ENCODE measurements at places on chromosomes 12 and 14.
A peak's percentile ranks its signal among the peaks of the same experiment; 100 is the strongest.

- DNase-seq = peak; percentile 1
Observed at GRCh38 chr12:17278946-17279345, 673.0 kb upstream of the LMO3 start.

- no peak for DNase-seq
Observed at GRCh38 chr14:62431496-62431895, 613.8 kb downstream of the KCNH5 start.

- DNase-seq = no peak
Observed at GRCh38 chr12:1310653-1311052, 283.7 kb downstream of the FBXL14 start.

- DNase-seq = no peak
Observed at GRCh38 chr12:109286652-109287051, 22.4 kb downstream of the FOXN4 start.

- DNase-seq = no peak
Observed at GRCh38 chr14:25122211-25122610, 72.3 kb upstream of the STXBP6 start.

DNA sequence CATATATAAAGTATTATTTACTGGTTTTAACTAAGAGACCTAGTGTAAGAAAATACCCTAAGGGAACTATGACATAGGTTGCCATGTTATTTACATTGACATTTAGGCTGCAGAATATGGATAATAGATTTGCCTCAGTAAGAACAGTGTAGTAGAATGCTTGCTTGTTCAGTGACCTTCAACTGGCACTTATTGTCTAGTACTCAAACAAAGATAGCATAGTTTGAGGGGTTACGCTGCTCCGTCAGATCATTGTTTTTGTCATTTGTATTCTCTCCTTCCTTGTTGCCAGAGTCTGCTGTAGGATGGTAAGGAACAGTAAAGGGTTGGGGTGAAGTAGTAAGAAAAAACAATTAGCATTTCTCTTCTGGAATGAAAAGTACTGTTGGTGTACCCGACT is 33.2 kb downstream of the TOGARAM1 start:
- DNase-seq = no peak

DNA sequence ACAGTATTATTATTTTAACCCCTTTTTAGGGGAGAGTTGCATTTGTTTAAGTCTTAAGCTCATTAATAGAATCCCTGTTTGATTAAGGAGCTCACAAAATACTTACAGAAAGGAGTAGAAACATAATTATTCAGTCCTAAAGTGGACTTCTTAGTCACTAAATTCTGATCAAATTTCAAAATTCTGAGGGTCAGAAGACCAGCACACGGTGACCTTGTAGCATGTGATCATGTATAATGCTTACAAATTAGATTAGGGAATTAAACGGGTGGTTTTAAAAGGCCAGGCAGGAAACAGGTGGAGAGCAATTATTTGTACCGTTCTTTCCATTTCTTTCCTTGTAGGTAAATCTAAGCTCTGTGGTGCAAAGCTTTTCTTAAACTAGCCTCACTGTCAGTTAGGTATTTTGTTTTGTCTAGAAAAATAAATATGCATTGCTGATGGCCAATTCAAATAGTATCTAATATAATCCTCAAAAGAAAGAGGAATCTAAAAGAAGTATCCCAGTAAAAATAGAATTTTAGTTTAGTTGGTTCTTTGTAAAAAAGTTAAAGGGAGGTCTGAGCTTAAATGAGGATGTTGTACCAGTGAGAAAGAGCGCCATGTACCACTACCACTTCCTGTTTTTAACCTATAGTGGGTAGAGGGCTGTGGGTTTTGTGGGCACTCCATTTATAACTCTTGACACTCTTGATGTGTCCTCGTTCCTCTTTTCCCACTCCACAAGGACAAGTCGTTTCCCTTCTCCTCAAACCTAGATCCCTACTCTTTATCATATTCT is 51.1 kb downstream of the SLC38A1 start:
- no peak for DNase-seq

DNA sequence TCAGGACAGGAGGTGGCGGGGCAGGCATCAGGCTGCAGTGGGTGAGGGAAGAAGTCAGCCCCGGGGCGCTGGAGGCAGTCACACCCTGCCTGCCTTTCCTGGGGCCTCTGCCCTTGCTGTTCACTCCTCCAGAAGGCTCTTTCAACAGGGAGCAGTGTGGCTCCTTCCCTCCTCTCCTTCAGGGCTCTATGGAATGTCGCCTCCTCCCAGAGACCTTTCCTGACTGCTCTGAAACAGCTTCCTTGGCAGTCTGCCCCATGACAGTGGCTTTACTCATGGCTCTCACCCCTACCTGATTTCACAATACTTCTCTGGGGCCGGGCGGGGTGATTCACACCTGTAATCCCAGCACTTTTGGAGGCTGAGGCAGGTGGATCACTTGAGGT is 7.1 kb downstream of the RHOF start:
- peak; percentile 89 for DNase-seq

- no peak for DNase-seq
Observed at GRCh38 chr14:86055512-86056075, 525.6 kb downstream of the FLRT2 start.

DNA sequence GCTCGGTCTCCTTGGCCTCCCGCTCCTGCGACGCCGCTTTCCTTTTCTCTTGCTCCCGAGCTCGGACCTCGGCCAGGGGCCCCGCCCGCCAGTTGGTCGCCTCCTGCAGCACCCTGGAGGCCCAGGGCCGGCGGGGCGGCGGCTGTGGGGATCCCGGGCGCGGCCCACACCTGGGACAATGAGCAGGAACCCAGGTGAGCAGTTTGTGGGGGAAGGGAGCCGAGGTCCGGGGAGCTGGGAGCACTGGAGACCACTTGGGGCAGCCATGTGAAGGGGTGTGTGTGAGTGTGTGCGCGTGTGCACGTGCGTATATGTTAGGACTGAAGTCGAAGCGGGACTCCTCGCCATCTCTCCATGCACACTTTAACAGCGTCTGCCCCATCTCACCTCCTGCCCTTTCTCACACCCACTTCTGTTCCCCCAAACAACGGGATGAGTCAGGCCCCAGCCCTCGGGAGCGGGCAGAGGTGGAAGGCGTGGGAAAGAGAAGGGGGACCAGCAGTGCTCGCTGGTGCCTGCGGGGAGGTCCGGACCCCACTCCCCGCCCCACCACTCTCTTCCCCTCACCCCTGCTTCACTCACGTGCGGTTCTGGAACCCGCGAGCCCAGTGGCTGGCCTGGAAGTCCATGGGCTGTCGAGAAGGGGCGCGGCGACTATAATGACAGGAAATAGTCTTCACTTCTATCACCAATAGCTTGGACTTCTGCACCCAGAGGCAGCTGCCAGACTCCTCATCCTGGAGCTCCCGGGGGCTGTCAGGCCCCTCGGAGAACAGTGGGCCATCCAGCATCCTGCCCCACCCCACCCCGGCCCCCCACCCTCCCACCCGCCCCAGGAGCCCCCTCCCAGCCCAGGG is 450 bp downstream of the DDN start:
- DNase-seq = no peak

DNA sequence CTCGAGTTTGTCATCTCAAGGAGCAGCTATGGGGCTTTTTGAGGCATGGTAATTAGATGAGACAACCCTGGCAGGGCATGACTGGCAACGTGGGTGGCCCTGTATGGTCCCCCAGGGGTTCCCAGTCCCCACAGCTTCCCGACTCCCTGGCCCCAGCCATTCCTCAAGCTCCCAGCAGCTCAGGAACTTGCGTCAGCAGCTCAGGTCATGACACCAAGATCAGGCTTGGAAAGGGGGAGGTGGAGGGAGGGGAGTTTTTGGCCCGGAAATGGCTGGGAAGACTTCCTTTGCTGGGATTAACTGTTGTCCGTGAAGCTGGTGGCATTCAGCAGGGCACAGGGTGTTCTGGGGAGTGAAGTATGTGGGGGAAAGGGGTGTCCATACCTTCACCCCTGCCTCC is 10.4 kb upstream of the NRIP2 start:
- no peak for DNase-seq

DNA sequence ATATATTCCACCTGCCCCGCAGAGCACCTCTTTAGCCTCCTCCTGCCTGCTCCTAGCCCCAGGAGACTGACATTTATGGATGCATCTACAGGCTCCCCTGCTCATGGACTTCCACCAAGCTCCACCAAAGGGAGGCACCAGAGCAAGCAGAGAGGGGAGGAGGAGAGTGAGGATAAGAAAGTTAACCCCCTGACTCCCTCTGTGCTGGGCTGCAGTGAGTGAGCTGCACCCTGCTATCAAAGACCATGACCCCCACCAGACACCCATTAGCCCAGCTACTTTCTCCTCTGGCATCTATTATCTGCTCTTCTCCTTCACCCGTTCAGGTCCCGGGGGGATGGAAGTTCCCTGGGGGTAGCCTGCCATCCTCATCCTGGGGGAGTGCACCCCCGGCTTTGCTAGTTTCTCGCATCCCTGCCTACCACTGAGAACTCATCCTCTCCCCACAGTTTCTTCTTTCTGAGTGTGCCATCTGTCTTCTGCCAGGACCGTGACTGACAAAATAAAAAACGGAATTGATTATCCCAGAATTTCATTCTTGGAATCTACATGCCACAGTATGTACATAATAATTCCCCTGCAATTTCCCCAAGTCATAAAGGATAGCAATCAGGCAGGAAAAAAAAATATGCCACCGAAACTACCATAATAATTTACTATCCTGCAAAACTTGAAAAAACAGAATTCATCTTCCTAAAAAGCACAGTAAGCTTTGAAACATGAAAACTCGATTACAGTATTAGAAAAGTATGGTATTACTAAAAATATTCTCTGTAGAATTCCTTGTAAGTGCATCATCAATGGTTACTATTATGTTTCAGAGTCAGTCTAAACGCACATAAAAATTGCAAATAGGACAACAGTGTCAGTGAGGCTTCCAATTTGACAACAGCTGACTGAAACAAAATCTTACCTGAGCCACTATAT is 45.2 kb downstream of the FOXN3 start:
- no peak for DNase-seq

GRCh38 chr14:75871181-75871880 is 110.5 kb downstream of the TGFB3 start:
- DNase-seq = no peak

GRCh38 chr12:52848661-52849255 is at the start of gene KRT78:
TSS of gene KRT78 (minus strand) at chr12:52848994. CDS start at chr12:52848930, 64 bp downstream.
- DNase-seq = no peak

GRCh38 chr14:32494609-32495434 is 165.7 kb downstream of the AKAP6 start:
- DNase-seq = no peak

DNA sequence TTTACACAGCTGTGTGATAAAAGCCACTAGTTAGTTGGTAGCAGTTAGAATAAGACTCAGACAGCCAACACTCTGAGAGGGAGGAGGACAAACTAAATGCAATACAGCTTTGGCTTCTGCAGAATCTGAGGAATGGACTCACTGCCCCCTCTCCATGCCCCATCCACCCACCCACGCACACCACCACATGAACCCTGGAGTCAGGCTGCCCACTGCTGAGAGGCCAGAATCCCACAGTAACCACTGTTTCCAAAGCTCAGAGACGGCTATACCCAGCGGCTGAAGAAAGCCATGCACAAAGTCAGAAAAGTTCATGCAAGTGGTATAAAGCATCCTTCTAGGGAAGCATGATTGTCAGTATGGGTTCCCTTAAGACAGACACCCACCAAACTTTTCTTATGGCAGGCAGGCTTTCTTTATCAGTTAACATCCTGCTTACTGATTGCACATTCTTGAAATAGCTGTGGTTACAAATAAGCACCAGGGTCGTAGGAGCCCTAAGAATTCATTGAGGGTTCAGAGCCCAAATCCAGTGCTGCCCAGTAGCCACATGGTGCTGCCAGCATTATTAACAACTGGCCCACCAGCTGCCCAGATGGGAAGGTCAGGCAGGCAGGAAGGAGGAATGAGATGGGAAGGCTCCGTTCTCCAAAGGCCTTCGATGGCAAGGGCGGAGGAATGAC is 61.5 kb downstream of the NT5DC3 start:
- no peak for DNase-seq

DNA sequence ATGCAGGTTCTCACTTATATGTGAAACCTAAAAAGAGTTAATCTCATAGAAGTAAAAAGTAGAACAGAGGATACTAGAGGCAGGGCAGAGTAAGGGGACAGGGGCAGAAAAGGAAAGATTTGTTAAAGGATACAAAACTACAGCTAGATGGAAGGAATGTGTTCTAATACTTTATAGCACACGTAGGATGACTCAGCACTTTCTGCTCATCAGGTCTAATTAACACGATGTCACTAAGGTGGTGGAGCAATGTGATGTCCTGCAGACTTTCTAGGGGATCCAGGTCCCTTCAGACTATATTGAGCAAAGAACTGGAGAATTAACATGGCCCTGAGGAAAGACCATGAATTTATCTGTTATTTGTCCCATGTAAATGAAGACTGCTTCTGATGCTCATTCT is 80.8 kb upstream of the CMKLR1 start:
- DNase-seq = no peak

DNA sequence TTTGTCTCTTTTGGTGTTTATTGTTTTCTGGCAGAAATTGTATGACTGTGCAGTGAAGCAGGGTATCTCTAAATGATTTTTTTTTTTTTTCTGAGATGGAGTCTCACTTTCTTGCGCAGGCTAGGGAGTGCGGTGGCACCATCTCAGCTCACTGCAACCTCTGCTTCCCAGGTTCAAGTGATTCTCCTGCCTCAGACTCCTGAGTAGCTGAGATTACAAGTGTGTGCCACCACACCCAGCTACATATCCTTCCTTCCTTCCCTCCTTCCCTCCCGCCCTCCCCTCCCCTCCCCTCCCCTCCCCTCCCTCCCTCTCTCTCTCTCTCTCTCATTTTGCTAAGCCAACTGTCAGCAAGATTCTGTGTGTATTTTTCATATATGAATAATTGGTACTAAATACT is 94.4 kb downstream of the PPHLN1 start:
- no peak for DNase-seq
